ENCODE measurements at places on chromosomes 11 and 22. TPM values are rescaled to one million over a fixed set of nuclear protein-coding genes. Genes with fewer than 3 reads are reported as not detected.

Gene OR2AG1
- total RNA-seq, result not detected

Gene MMP8
- 2.0 TPM for total RNA-seq

Gene ART1
- not detected for total RNA-seq

Gene LDHAL6A
- not detected for total RNA-seq

Gene FAM83F
- 2.4 TPM for total RNA-seq

Gene PDE2A
- total RNA-seq, result 1.1 TPM

Gene SLC29A2
- 1.6 TPM for total RNA-seq

Gene GRK3
- total RNA-seq, result 20.2 TPM

Gene FXYD6
- total RNA-seq, result 25.7 TPM

Gene ASRGL1
- total RNA-seq, result 12.3 TPM

Data from thymus (tissue), 14 donors.